RPMI8226 (cell line): ENCODE measurements at places on chromosomes 6 and 20.

DNA sequence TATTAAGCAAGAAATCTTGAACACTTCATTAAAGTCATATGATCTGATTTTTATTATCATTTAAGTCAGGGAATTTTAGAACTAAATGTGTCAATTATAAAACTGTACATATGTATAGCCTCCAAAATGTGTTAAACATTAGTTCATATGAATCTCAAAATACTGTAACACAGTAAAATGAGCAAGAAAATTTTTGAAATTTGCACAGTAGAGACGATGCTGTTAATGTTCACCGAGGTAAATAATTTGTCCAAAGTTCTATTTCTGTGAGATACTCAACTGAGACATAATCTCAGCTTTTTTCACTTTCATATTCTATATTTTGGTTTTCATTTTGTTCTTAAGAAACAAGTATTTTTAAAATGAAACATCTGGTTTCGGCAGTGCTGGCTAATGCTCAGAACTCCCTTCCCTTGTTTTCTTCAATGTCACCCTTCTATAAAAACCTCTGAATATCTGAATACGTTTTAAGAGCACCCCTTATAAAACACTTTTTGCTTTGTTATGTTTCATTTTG, 353.1 kb downstream of the LAMA2 start:
- peak; percentile 12 for DNase-seq

DNA sequence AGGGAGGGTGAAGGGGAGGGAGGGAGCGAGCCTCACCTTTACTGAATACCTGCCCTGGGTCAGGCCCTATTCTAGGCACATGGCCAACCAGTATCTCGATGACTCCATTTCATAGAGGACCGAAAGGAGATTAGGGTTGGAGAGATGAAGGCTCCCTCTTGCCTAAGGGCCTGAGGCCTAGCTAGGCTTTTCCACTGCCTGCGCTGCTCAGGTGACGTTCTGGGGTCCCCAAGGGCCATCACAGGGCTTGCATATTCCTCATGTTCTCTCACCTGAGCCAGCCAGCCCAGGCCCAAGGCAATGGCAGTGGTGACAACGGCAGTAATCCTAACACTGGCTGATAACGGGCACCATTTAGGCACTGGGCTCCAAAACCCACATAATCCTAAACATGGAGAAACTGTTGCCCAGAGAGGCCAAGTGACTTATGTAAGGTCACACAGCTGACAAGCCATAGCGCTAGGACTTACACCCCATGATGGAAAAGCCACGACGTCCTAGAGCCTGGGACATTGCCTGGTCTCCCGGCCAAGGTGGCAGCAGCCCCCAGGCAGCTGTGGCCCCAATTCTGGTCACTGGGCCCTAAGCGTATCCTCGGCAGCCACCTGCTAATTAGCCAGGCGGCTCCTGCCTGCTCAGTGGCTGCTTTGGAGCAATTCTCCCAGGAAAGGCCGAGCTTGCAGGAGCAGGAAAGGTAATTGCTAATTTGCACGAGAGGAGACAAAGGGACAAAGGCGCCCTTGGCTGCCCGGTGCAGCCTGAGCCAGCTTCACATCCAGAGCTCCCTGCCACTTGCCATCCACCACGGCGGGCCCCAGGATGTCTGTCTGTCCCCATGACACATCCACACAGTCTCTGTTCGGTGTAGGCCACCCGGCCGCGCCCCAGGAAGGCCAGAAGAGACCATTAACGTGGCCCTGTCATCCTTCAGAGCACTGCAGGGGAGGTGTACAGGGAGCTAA, 21.5 kb downstream of the NOL4L start:
- DNase-seq = no peak

GRCh38 chr20:4573564-4574355, 147.9 kb upstream of the PRND start:
- no peak for DNase-seq

DNA sequence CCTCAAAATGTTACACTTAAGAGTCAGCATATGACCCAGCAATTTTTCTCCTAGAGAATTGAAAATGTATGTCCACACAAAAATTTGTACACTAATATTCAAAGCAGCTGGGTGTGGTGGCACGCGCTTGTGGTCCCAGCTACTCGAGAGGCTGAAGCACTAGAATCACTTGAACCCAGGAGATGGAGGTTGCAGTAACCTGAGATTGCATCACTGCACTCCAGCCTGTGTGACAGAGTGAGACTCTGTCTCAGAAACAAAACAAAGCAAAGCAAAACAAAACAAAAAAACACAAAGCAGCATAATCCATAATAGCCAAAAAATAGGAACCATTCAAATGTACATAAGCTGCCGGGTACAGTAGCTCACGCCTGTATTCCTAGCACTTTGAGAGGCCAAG, 1.6 kb upstream of the RPF2 start:
- DNase-seq = no peak

DNA sequence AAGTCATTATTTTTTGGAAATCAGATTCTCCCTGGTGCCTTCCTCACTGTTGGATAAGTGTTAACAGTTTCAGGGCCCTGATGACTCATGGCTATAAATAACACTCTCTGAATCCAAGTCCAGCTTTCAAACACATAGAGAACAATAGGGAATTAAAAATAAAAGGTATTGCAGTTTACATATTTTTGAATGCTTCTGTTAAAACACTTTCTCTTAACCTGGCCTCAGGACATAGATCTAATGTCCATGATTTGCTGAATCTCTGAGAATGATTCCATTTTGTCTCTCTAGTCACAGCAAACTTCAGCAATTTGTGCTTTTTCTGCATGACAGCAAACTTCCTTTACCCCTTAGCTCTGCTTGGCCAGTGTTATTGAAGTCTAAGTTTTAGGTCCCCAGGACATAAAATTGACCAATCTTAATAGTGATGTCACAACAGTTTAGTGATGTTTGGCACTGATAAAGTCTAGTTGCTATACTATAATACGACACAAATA, 1192.4 kb upstream of the CITED2 start:
- DNase-seq = no peak

GRCh38 chr6:106177786-106178185, 91.7 kb downstream of the PRDM1 start:
- DNase-seq = no peak
